ENCODE measurements at places on chromosomes 5 and 9. TPM values are rescaled to one million over a fixed set of nuclear protein-coding genes. Genes with fewer than 3 reads are reported as not detected.

Gene CNTFR
- total RNA-seq = 23.8 TPM

Gene OBP2B
- not detected for total RNA-seq

Gene FOXD4L5
- total RNA-seq = 0.31 TPM

Gene SPIN1
- total RNA-seq = 298 TPM

Gene ZNF483
- 45.7 TPM for total RNA-seq

Gene SAPCD2
- 2.5 TPM for total RNA-seq

Gene SH3RF2
- total RNA-seq = 0.94 TPM

Gene SPATA31C2
- total RNA-seq = not detected

Gene DIPK1B
- 37.9 TPM for total RNA-seq

Gene SFXN1
- 94.8 TPM for total RNA-seq

Gene CCNI2
- total RNA-seq = 0.94 TPM

Gene STC2
- total RNA-seq = 1.9 TPM

Gene EQTN
- 8.1 TPM for total RNA-seq

All from parietal lobe (tissue), 2 donors.